ENCODE measurements at places on chromosomes 12 and 14. TPM values are rescaled to one million over a fixed set of nuclear protein-coding genes. Genes with fewer than 3 reads are reported as not detected.

DNA sequence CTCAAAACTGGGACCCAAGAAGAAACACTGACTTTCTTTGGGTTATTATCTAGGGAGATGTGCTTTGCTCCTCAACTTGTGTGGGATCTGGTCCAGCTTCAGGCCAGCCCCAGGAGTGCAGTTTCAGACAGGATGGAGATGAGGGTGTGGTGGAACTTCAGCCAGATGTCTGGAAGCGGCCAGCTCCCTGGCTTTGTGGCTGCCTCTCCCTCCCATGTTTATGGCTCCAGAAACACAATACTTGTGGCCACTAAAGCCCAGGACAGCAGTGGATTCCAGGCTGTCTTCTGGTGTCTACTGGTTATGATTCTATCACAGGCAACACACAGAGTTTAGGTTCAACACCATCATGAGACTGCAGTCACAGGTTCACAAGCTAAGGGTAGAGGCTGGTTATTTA, 44.2 kb upstream of the EMP1 start:
- no peak for DNase-seq

GRCh38 chr12:70403826-70404225, 37.7 kb downstream of the KCNMB4 start:
- DNase-seq = no peak

GRCh38 chr12:100672075-100672592, 98.7 kb downstream of the GAS2L3 start:
- DNase-seq = peak; percentile 76

DNA sequence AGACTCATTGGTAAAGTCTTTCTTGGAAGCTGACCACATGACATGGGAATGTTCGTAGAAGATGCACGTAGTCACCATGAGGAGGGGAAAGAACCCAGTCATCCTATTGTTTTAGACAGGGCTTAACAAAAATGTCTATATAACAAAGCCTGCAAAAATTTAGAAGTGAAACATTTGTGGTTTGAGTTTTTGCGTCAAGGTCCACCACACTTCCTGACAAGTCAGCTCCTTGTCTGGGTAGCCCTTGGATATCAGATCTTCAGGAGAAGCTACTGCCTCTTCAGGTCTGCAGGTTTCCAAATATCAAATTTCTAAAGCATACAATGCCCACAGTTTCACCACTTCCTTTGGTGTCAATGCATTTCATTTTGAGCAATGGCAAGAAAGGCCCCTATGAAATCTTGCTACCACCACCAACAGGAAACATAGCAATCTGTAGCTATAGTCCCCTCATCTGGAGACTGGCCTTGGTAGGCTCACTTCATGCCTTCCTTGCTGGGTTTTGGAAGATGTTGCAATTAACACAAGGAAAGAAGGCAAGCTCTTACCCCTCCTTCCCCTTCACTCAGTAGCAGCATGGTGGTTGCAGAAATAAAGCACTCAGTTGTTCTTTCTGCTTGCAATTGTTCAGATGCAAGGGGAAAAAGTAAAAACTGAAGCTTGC, 235.2 kb downstream of the PCNX1 start:
- peak; percentile 86 for DNase-seq

GRCh38 chr12:85369365-85370154, 89.5 kb downstream of the ALX1 start:
- no peak for DNase-seq

GRCh38 chr12:87280356-87280755, 748.8 kb downstream of the C12orf50 start:
- no peak for DNase-seq

DNA sequence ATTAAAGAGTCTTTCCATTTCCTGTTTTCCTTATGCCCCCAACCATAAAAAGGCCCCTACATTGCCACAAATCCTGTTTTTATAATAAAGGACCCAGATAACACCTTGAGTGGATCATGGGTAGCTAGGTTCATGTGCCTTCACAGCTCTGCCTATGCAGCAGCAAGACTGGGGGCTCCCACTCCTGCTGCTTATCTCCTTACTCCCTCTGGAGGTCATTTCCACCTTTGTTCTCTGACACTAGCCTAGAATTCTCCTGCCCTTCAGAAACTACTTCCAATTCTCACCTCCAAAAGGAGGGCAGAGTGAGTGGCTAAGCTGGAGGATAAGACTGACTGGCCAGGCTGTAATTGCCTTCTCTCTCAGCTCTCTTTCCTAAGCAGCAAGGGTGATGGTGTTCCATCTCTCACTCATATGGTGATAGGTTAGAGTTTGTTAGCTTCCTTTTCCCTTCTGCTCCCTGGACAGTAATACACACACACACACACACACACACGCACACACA, 20.0 kb upstream of the STAC3 start:
- no peak for DNase-seq

GRCh38 chr12:118011961-118012360, 4.5 kb upstream of the RFC5 start:
- DNase-seq = no peak

- DNase-seq = no peak
These were observed 162.2 kb downstream of the SYT10 start for GRCh38 chr12:33277376-33277775.

DNA sequence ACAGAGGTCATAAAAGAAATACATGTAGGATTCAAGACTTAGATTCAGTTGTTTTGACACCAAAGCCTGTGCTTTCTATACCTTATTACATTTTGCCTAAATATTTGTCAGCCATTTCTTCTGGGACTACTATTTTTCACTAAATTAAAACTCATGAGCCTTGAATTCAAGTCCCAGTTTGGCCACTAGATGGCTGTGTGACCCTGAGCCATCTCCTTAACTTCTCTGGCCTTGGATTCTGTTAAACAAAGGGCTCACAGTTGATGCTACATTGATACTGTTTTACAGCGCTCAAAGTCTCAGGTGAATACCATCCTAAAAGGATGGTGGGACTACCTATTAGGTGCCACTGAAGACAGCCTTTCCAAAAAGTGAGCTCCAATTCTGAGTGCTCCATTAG, 39.6 kb upstream of the CCDC198 start:
- peak; percentile 57 for DNase-seq

- no peak for DNase-seq
These were observed 413.1 kb downstream of the MED13L start for GRCh38 chr12:115864396-115864795.

GRCh38 chr12:27480016-27480415, 33.5 kb downstream of the SMCO2 start:
- peak; percentile 31 for DNase-seq

DNA sequence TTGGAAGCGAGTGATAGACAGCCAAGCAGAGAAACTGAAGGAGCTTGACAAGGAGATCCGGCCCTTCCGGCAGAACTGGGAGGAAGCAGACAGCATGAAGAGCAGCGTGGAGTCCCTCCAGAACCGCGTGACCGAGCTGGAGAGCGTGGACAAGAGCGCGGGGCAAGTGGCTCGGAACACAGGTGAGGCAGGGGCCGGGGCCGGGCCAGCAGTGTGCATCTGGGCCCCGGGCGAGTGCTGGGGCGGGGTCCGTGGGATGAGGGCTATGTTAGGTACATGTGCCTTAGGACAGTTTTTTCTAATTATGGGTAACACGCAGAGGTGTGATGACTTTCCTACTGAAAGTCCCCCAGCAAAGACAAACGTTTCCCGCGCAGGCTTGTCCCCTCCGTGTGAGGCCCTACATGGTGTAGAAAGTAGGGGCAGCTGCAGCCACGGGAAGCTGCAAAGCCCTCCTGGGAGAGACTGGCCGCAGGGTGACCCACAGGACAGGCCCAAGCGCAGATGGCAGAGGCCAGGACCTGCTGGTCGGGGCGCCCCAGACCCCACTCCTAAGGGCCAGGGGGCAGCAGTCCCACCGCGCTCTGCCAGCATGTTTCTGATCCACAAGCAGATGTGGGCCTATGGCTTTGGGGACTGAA, 19.1 kb upstream of the AMN start:
- no peak for DNase-seq

- no peak for DNase-seq
These were observed 69.8 kb downstream of the NCOR2 start for GRCh38 chr12:124497658-124498057.

GRCh38 chr14:101482066-101482465, 79.2 kb upstream of the DIO3 start:
- DNase-seq = no peak

DNA sequence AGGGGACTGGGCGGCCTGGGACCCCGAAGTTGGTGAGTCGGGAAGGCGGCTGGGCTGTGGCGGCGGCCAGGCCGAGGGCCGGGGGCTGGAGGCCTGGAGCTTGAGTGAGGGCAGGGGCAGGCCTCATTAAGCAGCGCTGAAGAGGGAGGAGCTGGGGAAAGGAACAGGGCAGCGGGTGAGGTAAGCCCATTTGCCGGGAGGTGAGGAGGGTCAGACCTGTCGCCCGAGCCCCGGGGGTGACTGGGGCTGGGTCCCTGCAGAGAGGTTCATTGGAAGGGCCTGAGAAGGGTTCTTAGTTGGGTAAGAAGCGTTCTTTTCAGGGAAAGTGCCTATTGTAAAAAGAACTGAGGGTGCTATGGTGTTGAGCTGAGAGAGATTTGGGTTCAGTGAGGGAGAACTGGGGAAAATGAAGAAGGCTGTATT, 441 bp downstream of the RAB5B start:
- DNase-seq = peak; percentile 86

DNA sequence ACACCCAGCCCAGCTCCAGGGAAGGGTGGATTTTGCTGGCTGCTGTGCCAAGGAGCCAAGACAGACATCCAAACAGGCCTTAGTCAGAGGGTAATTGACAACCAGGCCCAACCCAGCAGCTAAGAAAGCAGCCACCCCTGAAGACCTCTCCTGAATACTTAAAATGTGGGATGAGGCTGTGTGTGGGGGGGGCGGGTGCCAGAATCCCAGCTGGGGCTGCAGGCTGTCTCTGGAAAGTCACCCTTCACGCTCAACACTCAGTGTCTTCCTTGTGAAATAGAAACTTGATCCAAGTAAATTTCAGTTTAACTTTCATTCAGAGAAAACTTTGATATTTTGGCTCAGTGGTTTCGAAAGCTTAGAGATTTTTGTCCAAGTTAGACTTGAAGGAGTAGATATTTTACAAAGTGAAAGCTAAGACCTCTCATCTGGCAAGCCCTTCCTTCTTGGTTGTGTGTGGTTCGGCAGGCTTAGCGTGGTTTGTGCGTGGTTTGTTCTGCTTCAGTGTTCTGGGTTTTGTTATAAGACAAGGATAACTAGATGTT, 5.1 kb downstream of the PAPLN start:
- no peak for DNase-seq

DNA sequence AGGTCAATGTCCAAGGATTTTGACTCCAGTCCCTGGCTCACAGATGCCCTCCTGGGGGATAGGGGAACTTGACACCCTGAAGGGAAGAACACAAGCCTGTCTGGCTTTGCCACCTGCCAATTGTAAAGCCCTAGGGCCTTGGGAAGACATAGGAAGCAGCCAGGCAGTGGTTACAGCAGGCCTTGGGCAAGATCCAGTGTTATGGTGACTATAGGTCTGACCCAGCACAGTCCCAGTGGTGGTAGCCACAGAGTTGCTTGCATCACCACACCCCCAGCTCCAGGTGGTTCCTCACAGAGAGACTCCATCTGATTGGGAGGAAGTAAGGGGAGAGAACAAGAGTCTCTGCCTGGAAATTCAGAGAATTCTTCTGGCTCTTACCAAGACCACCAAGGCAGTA, 24.2 kb downstream of the OR6C68 start:
- DNase-seq = no peak

- DNase-seq = peak; percentile 37
These were observed 189.2 kb upstream of the DIO3 start for GRCh38 chr14:101371799-101372793.

DNA sequence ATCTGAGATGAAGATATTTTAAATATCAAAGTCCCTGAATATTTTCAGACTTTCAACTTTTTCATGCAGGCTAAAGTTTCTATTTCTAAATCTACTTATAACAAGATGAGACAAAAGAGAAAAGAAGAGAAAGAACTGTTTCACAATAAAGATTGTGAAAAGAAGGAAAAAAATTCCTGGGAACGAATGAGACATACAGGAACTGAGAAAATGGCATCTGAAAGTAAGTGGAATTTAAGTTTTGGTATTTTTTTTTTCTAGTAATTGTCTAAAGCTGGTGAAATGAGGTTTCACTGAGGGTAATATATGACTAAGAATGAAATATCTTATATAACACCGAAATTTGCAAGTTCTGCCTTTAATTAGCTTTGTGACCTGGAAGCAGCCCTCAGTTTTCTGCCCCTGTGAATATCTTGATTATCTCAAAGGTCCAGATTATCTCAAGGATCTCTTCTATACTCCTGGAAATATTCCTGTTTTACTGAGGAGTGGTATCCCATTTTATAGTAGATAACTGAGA, 55.7 kb upstream of the PRPF39 start:
- DNase-seq = no peak

DNA sequence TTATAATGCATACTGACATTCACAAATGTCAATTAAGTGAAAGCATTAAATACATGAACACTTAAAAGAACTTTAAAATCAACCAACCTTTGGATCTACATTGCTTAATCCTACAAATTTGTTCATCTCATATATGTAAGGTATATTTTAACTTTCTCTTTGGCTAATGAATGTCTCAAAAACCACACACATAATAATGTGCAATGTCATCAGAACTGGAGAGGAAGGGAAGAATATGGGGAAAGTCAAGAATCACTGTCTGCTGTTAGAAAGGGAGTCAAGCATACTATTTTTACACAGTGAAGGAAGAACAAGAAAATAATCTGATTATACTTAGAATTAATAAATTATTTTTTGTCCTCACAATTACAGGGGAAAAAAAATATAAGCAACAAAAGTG, 4.9 kb downstream of the GMFB start:
- DNase-seq = no peak

KCNJ8 gene
- total RNA-seq = not detected
